ENCODE measurements at places on chromosomes 1 and 21.

- DNase-seq: no peak
Measured at GRCh38 chr1:198493329-198493728, 47.2 kb downstream of the ATP6V1G3 start.

DNA sequence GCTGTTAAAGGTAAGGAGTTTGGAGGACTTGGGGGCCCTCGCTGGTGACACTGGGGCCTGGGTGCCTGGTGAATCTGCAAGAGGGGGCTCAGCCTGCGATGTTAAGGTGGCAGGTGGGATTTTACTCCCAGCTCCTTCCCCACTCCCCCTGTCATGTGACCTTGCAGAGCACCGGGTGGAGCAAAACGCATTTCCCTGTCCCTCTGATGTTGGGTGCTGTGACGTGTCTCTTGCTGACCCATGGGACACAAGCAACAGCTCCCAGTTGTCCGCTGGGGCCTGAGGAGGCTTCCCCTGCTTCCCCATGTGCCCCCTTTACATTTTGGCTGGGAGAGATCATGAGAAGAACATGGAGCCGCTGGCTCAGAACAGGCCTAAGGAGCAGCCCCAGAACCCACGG lies 319.0 kb downstream of the MATN1 start:
- no peak for DNase-seq

- no peak for DNase-seq
Measured at GRCh38 chr1:111867868-111868440, 112.3 kb downstream of the DDX20 start.

DNA sequence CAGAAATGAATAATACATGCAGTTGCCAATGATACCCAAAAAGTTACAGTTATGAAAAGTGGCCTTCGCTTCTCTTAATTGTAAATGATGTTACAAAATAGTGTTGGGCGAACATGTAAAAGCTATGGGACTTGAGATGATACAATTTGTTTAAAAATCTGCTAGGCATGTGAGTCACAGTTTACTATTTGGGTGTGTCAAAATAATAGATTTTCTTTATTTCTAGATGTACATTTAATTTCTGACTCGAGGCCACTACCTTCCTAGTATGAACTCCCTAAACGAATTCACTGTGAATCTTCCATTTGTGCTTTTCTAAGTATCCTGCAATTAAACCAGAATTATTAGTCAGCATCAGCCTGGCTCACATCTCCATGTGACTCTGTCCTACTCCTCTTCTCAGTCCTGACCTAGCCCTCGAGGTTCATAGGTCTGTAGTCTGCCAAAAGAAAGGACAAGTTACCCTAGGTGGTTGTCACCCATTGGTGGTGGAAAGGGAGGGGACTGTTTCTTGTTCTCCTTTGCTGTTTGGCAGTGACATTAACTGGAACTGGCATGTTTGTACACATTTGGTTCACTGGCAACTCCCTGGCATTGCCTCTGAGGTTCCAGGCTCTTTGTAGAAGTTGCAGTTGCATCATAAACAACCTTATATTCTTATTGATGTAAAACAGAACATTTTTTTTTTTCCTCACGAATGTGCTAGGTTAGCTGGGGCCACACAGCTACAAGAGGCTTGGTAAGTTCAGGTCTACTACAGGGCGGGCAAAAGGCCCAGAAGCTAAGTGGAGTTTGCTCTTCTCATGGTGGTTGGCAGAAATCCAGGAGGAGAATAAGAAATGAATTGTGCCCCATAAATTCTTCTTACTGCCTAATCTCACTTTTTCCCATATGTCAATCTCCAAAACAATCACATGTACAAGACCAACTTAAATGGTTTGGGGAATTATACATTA lies 746.5 kb upstream of the ADAMTS5 start:
- no peak for DNase-seq

GRCh38 chr21:15221799-15222386 lies 157.1 kb upstream of the NRIP1 start:
- peak; percentile 50 for DNase-seq

- peak; percentile 82 for DNase-seq
Measured at GRCh38 chr1:31788138-31788824, 24.1 kb upstream of the ADGRB2 start.

- DNase-seq: no peak
Measured at GRCh38 chr1:154962156-154962749, 671 bp upstream of the PYGO2 start.

DNA sequence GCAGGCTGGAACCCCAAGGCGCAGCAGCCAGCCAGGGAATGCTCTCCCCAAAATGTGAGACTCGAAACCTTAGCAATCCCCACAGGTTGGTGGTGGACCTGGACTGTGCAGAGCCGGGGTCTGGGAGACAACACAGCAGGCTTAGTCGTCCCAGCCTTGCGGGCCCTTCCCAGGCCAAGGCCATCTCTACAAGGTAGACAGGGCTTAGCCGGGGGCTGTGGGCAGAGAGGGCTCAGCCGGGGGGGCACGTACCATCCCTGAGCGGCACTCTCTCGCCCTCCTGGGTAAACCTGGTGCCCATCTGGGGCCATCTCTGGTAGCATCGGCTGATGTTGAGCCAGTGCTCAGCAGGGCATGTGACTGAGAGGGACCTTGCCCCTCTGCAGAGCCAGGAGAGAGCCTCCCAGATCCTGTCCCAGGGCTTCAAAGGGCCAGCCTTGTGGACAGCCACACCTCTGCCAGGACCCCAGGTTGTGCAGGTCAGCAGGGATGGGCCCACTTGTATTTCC lies 2.2 kb upstream of the ACTRT2 start:
- DNase-seq: no peak

- no peak for DNase-seq
Measured at GRCh38 chr1:201332021-201332420, 45.5 kb downstream of the TNNT2 start.

DNA sequence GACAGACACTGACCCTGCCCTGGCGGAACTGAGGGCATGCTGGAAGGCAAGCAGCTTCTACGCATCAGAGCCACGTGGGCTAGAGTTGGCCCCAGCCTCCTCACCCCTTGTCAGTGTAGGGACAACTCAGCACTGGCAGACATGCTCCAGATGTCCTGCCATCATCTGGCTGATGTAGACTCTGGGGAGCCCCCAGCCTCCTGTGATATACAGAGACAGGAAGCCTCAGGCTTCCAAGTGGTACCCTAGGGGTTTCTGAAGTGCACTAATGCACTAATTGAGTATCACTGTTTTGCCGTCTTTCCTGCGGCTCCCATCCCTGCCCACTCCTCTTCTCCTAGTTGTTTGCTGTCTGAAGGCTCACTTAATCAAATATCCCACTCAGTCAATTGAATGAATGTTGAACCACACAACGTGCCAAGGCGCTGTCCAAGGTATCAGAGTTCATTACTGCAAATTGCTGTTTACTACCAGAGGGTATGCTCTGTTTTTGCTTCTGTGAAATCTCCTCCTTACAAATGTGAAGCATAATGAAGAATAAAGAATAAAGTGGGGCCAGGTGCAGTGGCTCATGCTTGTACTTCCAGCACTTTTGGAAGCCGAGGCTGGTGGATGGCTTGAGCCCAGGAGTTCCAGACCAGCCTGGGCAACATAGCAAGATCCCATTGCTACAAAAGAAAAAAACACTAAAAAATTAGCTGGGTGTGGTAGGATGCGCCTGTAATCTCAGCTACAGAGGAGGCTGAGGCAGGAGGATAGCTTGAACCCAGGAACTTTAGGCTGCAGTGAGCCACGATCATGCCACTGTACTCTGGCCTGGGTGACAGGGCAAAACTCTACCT lies 76.4 kb upstream of the ZBTB18 start:
- DNase-seq: no peak

- no peak for DNase-seq
Measured at GRCh38 chr21:15614766-15615165, 115.0 kb upstream of the USP25 start.

- DNase-seq: no peak
Measured at GRCh38 chr1:205570796-205571537, 60.8 kb downstream of the ELK4 start.

GRCh38 chr1:193658691-193659090 lies 472.3 kb upstream of the B3GALT2 start:
- no peak for DNase-seq

DNA sequence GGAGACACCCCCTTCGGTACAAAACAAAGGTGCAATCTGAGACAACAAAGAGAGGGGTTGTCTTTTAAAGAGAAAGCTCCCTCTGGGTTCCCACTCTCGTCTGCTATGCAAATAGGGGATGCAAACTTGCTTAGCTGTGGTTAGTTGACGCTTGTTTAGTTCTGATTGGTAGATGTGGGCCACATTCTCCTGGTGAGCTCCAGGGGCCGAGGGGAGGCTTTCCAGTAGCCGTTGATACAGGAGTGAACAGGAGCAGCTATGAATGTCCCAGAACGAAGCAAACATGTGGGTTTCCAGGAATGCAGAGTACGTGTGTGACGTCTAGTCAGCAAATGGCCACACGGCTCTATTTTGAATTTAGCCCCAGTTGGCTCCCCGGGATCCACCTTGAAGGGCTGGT lies 14.7 kb downstream of the TFF2 start:
- no peak for DNase-seq

DNA sequence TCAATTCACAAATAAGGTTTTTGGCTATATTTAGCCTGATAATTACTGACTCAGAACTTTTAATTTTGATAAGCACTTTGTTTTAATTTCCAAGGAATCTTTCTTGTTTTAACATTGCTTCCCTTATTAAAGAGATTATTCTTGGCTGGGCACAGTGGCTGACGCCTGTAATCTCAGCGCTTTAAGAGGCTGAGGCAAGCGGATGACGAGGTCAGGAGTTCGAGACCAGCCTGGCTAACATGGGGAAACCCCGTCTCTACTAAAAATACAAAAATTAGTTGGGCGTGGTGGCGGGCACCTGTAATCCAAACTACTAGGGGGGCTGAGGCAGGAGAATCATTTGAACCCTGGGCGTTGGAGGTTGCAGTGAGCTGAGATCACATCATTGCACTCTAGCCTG lies 13.8 kb downstream of the ALG14 start:
- no peak for DNase-seq

- DNase-seq: no peak
Measured at GRCh38 chr1:29249170-29249691, 12.9 kb downstream of the PTPRU start.

- DNase-seq: peak; percentile 76
Measured at GRCh38 chr1:203117611-203118575, 9.6 kb upstream of the ADORA1 start.

DNA sequence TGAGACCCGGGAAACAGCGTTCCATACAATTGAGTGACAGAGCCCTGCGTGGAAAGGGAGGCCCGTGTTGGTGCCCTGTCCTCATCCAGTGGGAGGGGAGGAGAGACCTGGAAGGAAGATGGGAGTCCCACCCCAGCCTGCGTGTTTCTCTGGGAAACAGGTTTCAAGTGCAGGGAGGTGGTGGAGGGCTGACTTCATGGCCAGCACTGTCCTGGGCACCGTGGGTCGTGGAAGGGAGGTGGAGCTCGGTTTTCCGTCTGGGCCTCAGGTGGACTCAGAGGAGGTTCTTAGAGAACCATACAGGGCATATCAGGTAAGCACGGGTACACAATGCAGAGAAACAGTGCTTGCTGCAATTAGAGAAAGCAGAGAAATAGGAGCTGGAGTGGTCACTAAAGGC lies 222.6 kb downstream of the CAMTA1 start:
- no peak for DNase-seq

GRCh38 chr1:170531758-170532657 lies at the start of gene GORAB:
Gene GORAB, plus strand, starts transcription at chr1:170532166. Its CDS starts 58 bp downstream, at chr1:170532224.
- peak; percentile 76 for DNase-seq

DNA sequence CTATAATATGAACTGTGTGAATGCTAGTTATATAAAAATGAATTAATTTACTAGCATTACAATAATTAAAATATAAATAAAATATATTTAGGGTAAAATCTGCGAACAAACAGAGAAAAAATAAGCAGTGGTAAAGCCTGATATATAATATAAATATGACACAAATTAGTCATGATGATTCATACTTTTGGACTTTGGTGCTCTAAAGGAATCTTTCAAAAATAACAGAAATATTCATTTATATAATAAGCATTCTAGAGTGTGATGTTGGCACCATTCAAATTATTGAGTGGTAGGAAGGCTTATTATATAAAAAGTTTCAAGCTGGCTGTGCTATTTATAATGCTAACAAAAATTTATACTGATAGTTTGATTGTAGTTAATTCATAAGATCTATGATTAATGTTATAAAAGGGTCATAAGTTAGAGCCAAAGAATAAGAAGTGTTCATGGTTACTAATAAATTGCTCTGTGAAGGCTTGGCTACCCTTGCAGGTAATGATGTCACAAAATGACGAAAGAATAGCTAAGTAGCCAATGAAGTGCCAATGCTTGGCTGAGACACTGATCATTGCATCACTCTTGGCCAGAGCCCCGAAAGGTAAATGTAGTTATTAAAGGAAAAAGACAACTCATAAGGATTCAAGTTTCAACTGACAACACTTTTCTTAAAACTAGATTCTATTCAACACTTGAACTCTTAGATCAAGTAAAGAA lies 108.7 kb downstream of the USH2A start:
- DNase-seq: no peak

DNA sequence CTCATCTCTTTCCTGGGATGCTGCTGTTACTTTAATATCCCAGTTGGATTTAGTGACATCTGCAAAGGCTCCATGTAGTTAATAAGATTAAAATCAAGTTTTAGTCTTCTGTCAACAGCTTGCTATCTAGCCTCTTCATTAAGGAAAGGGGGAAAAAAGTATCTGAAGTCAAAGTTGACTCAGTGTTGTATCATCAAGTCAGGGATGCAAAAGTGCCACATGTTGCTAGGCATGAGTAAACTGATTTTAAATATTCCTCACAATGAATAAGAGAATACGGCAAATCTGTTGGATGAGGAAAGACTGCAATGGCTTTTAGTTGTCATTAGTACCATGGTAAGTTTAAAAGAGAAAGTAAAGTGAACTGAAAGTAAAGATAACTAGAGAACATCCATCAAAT lies 383.2 kb upstream of the ZRANB2 start:
- DNase-seq: no peak

DNA sequence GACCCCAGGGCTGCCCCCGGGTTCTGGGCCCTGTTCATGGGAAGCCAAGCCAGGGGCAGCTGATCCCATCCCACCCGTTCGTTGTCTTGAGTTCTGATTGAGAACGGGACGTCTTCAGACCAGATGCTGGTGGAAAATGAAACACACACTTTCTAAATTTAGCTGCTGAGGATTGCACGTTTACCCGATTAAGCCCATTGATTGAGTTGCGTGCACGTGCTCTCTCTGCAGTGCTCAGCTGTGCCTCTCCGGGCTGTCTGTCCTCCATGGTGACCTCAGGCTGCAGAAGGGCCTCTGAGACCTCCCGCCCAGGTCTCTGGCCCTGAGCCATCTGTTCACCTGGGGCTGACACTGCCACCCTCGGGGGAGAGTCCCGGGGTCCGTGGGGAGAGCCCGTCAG lies 27.0 kb upstream of the PEX10 start:
- DNase-seq: no peak

- DNase-seq: no peak
Measured at GRCh38 chr1:211587123-211587522, 8.2 kb upstream of the SLC30A1 start.

Measured in H54 (cell line).